ENCODE measurements at places on chromosomes 13 and 19.

- no peak for DNase-seq
Measured at GRCh38 chr13:112603641-112604225, 15.8 kb upstream of the TUBGCP3 start.

- no peak for DNase-seq
Measured at GRCh38 chr13:77535448-77535847, at the start of gene SCEL. Gene SCEL, plus strand, starts transcription at chr13:77535706. Its CDS starts 20,170 bp downstream, at chr13:77555876.

- no peak for DNase-seq
Measured at GRCh38 chr19:37074819-37075362, 3.3 kb upstream of the ZNF420 start.

DNA sequence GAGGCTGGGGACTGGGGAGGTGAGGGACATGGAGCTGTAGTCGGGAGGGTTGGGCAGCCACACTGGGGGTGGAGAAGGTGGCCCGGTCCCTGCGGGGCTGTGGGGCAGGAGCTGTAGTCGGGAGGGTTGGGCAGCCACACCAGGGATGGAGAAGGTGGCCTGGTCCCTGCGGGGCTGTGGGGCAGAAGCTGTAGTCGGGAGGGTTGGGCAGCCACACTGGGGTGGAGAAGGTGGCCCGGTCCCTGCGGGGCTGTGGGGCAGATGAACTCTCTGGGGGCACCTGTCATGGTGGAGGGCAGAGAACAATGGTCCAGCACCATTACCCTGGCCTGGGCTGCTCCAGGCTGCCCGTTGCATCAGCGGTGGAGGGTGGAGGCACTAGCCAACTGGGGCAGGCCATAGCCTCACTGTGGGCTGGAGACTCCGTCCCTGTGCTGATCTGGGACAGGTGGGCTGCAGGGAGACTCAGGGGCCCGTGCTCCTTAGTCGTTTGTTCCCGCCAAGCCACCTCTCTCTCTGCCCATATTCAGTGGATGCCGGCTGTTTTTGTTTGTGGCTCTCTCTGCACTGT, 51.4 kb downstream of the ATP11A start:
- no peak for DNase-seq

GRCh38 chr19:18262144-18262543, 12.1 kb downstream of the IQCN start:
- no peak for DNase-seq

DNA sequence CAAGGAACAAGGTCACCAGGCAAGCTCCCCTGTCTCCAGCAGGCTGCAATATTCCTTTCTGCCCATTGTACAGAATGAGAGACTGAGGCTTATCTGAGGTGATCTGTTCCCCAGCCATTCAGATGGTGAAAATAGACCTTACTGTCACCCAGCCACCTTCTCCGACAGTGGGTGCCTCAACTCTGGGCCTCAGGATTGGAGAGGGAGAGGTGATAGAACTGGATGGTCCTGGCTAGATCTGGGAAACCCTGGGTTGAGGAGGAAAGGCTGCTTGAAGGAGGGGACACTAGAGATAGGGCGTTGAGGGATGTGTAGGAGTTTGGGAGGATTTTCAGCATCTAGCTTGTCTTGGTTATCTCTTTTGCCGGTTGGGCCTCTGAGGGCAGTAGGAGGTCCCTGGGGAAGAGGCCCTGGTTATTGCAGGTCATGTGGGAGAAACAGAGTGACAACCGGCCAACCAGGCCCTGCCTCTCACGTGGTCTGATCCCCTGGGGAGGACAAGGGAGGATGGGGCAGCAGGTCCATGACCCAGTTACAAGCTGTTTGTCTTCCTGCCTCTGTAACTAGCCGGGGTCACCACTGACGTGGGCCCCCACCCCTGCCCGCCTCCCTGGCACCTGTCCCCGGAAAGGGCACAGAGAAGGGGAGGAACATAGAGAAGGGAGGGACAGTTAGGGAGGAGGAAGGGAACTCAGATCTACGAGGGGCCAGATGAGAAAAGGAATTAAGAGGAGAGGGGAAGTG, 8.2 kb downstream of the NFIC start:
- DNase-seq: no peak

- no peak for DNase-seq
Measured at GRCh38 chr13:34822650-34823049, 119.4 kb upstream of the NBEA start.

GRCh38 chr13:107678075-107678689, 537.2 kb downstream of the LIG4 start:
- no peak for DNase-seq

DNA sequence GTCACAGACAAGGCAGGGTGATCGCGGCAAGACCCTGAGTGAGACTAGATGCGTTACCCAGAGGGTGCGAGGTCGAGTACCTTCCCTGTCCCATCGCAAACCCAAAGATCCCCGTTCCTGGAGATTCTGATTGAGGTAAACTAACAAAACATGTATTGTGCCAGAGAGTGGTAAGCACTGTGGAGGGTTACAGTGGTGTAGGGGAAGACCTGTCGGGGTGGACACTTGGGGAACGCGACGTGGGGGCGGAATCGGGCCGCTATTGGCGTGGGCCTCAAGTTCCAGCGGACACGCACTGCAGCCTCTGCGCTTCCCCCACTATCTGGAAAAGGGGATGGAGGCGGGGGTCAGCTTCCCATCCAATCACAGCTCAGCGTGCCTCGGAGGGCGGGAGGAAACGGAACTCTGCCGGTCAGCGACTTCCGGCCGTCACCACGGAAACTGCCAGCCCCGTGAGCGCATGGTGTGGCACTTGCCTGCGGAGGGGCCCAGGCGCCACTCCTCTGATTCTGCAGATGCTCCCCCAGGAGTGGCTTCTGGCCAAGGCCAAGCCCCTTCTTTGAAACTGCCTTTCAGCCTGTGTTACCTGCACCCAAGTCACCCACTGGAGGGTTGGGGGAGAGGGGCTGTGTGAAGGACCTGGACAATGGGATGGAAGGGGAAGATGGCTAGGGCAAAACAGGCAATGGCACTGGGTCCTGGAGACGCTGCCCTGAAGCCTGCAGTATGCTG, 1.0 kb upstream of the UBE2M start:
- DNase-seq: peak; percentile 96

- no peak for DNase-seq
Measured at GRCh38 chr13:20140487-20140886, 20.4 kb downstream of the GJA3 start.

DNA sequence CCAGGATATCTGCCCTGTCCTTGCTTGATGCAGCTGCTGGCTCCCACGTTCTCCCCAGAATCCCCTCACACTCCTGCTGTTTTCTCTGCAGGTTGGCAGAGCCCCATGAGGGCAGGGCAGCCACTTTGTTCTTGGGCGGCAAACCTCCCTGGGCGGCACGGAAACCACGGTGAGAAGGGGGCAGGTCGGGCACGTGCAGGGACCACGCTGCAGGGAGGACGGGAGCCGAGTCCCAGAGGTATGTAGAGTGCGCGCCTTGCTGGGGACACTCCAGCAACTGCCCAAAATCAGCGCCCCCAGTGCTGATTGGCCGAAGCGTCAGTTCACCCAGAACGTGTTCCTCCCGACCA, 30.3 kb upstream of the MIER2 start:
- no peak for DNase-seq

All from suppressor macrophage (primary cell).